ENCODE measurements at places on chromosomes 7 and 10. TPM values are rescaled to one million over a fixed set of nuclear protein-coding genes. Genes with fewer than 3 reads are reported as not detected.

The PLAC9 gene
- total RNA-seq = 1.6 TPM

DNA sequence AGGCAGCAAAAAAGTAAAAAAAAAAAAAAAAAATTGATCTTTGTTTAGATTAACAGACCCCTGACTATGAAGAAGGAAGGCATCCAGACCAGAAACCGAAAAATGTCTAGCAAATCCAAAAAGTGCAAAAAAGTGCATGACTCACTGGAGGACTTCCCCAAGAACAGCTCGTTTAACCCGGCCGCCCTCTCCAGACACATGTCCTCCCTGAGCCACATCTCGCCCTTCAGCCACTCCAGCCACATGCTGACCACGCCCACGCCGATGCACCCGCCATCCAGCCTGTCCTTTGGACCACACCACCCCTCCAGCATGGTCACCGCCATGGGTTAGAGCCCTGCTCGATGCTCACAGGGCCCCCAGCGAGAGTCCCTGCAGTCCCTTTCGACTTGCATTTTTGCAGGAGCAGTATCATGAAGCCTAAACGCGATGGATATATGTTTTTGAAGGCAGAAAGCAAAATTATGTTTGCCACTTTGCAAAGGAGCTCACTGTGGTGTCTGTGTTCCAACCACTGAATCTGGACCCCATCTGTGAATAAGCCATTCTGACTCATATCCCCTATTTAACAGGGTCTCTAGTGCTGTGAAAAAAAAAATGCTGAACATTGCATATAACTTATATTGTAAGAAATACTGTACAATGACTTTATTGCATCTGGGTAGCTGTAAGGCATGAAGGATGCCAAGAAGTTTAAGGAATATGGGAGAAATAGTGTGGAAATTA is 19.4 kb downstream of the GATA3 start:
- no peak for DNase-seq

- DNase-seq = peak; percentile 24
Observed at GRCh38 chr10:103666087-103666761, 172.7 kb downstream of the NEURL1 start.

DNA sequence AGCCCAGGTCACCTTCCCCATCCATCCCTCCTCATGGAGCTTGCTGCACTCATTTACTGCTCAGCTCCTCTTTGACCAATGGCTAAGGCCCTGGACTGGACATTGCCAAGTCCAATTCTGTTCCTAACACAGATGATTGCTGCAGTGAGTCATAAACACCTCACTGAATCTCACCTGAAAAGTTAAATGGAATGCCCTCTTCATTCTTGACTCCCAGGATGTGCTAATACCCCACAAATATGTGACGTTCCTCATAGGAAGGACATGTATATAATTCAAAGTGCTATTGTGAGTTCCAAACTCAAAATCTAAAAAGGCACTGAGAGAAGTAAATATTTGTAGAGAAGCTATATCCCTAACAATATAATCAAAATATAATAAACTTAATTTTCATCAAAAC is 73.5 kb upstream of the DLX6 start:
- DNase-seq = no peak

GRCh38 chr10:49171326-49172060 is 16.7 kb downstream of the TMEM273 start:
- no peak for DNase-seq

DNA sequence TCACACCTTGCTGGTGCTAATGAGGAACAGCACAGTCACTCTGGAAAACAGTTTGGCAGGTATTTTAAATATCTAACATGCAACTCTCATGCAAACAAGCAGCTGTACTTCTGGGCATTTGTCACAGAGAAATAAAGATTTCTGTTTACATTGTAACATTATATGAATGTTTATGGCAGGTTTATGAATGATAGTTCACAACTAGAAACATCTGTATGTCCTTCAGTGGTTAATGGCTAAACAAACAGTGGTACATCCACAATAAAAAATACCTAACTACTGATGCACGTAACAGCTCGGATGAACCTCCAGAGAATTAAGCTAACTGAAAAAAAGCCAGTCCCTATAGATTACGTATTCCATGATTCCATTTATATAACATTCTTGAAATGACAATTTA is 109.6 kb downstream of the GPR37 start:
- no peak for DNase-seq

All from occipital lobe (tissue), 3 donors.